Stimulated activated naive CD8-positive, alpha-beta T cell treated with anti-CD3 and anti-CD28 coated beads, Interleukin-15, amount 100 ng/mL, for 72 hours (primary cell): ENCODE measurements at places on chromosomes 3 and 15.

- no peak for DNase-seq
Measured at GRCh38 chr3:156416846-156417558, 137.9 kb downstream of the SSR3 start.

DNA sequence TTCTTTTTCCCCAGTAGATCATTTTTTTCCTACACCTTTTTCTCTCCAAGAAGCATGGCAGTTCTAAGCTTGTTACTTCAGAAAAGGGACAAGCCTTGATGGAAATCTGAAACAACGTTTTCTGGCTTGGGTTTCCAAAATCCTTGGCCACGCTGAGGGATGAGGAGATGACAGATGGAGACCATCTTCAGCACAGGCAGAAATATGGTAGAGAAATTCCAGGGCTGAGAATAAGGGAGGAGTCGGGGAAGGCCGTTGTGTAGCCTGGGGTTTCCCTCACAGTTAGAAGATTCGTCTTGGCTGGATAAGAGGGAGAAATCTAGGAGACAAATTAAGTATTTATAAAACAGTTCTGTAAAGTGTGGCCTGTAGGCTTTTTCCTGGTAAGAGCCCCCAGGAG, 33.9 kb upstream of the STT3B start:
- DNase-seq, result no peak

GRCh38 chr3:192916371-192917027, 1.2 kb downstream of the MB21D2 start:
- DNase-seq, result no peak

GRCh38 chr3:44477312-44478030, at the start of gene ZNF445:
ZNF445 (minus strand) TSS chr3:44477670; CDS start chr3:44455549, 22,121 bp downstream.
- peak; percentile 81 for DNase-seq

- no peak for DNase-seq
Measured at GRCh38 chr15:45810201-45810600, 175.4 kb downstream of the SQOR start.

GRCh38 chr15:75732809-75733451, 20.3 kb upstream of the CSPG4 start:
- DNase-seq, result peak; percentile 53
